A549 (cell line): ENCODE measurements at places on chromosomes 3 and 15.

DNA sequence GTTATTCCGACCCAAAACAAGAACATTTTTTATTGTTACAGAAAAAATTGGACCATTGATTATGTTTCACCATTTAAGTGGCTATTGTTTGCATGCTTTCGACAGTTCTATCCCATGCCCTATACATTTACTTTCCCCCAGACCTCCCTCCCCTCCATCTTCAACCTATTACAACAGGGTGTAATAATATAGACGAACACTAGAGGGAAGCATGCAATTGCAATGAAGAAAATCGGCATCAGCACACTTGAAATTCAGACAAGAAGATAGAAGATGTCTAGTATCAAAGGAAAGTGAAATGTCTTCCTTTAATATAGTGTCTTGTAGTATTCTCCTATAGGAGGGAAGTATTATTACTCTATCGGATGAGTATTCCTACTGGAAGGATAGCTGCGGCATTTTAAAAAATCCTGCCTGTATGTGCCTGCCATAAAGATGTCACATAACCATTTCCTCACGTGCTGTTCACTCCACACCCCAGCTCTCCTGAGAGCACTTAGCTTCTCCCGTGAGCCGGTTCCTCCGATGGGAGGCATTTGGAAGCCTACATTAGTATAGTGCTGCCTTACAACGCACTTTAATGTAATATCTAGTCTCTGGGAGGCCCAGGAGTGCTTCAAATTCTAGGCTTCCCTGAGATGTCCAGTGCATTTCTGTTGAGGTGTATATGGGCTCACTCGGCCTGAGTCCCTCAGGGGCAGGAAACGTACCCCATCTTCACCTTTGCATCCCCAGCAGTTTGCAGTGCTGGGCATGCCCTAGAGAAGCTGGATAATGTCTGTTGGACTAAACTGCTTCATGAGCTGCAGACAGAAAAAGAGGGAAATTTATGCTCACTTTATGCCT, 17.8 kb upstream of the ERICH6 start:
- peak; percentile 65 for DNase-seq

- DNase-seq: peak; percentile 17
These were observed 1.1 kb downstream of the SLC35G2 start for GRCh38 chr3:136819731-136820679.

DNA sequence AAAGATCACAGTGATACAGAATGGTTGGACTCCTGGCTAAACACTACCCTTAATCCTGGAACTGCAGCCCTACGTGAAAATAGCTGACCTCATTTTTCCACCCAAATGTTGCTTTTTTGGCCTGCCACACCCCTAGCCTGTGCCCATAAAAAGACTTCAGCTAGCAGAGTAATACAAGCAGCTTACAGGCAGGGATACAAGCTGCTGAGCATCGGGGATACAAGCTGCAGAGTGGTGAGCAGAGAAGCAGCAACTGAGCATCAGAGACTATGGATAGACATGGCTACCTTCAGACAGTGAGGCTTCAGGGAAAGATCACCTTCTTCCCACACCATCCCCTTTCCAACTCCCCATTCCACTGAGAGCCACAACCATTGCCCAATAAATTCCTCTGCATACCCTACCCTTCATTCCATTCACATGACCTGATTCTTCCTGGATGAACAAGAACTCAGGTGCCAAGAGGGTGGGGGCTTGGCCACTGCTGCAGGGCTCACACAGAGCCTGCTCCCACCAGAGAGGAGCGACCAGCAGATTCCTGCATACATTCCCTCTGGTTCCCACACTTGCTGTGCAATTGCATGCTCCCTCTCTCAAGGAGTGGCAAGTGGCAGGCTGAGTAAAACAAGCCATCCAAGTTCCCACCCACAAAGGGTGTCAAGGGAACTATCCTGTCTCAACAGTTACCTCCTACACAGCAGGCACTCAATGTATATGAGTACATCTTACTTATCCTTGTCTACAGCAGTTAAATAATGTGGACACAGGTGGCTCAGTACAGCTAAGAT, 217.5 kb downstream of the ALCAM start:
- no peak for DNase-seq

DNA sequence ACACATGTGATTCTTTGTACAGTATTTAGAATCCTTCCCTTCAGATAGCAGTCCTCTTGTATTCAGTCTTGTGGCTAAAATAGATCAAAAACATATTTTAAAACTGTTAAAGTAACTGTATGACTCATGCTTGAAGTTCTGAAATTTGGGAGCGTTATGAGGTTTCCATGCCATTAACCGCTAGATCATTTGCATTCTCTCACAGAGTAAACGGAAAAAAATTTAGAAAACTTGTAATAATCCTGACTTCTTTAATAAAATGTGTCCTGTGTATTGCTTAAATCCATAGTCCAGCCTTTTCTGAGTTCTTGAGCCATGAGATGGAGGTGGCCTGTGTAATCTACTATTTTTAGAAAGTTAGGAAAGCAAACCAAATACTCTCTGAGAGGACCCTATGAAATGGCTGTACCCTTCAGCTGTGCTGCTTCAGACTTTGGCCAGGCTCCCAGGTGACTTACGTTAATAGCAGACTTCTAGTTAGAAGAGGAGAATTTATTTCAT, 33.8 kb downstream of the MBNL1 start:
- DNase-seq: peak; percentile 29

- DNase-seq: no peak
These were observed 23.0 kb downstream of the MKRN2 start for GRCh38 chr3:12579905-12580304.
